NCI-H69 (cell line): ENCODE measurements at places on chromosomes 3 and 15.

DNA sequence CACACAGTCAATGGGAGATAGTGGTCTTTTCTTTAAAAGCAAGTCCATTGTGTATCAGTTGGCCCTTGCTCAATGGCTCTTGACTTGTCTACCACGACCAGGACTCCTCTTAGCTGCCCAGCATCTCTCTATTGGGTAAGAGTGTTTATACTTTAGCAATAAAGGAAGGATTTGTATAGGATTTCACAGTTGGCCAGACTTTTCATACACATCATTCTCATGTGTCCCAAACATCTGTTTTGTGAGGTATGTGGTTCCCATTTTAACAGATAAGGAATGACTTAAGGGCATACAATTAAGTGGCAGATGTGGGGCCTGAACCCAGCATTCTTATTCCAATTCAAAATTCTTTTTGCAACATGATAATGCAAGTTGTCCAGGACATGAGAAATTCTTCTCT, 191.5 kb downstream of the CHST2 start:
- DNase-seq: no peak

- no peak for DNase-seq
Observed at GRCh38 chr15:72850833-72851232, 67.3 kb upstream of the ADPGK start.

GRCh38 chr3:13546667-13547171, 2.2 kb upstream of the FBLN2 start:
- DNase-seq: peak; percentile 13

DNA sequence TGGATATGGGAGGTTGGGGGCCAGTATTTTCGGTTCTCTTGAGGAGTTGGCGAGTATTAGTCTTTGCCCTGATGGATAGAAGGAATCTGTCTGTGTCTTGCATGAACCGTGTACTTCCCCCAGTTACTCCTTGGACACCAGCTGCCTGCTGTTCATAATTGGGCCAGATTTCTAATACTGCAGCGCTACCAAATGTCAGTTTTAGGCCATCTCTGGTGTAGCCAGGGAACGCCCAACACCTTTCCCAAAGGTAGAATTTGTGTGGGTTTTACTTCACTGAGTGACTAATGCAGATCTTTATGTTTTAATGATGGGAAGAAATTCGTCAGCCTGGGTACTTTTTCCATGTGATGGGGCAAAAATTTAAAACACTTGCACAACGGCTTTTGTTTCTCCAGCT, 18.4 kb downstream of the FLNB start:
- peak; percentile 67 for DNase-seq
